ENCODE measurements at places on chromosomes 5 and 9.

DNA sequence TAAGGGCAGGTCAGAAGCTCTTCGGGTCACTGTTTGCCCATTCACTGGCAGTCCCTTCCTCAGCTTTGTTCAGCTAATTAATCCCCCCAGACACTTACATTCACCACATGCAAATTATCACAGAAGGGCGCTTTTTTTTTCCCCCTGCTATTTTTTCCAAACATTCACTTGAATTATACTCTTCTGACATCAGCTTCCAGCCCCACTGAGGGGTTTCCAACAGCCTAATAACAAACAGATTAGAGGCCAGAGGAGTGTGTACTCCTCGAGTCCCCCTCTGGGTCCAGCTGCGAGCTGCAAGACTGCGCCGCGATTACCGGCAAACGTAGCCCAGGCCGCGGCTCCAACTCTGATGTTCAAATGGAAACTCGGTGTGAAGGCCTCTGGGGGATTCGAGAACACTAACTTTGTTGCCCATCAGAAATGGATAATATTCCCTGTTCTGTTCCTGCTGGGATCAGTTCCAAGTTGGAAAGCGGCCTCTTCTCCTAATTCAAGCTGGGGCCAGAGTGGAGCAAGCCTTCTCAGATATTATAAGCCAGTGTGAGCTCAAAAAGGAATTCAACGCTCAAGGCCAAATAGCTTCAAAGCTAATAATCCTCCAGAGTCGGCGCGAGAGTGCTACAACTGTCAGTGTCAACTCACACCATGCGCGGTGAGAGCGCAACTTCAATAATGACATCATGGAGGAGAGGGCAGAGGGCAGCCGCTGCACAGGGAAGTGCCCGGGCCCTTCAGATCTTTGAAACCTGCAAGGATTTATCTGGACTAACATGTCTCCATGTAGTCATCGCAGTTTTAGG is 560.8 kb downstream of the BNC2 start:
- peak; percentile 41 for DNase-seq

GRCh38 chr9:99162759-99163364 is 57.9 kb downstream of the TGFBR1 start:
- no peak for DNase-seq

- no peak for DNase-seq
Observed at GRCh38 chr9:124213396-124213795, 44.4 kb upstream of the NEK6 start.

GRCh38 chr5:10634562-10634961 is 70.7 kb downstream of the ANKRD33B start:
- no peak for DNase-seq

DNA sequence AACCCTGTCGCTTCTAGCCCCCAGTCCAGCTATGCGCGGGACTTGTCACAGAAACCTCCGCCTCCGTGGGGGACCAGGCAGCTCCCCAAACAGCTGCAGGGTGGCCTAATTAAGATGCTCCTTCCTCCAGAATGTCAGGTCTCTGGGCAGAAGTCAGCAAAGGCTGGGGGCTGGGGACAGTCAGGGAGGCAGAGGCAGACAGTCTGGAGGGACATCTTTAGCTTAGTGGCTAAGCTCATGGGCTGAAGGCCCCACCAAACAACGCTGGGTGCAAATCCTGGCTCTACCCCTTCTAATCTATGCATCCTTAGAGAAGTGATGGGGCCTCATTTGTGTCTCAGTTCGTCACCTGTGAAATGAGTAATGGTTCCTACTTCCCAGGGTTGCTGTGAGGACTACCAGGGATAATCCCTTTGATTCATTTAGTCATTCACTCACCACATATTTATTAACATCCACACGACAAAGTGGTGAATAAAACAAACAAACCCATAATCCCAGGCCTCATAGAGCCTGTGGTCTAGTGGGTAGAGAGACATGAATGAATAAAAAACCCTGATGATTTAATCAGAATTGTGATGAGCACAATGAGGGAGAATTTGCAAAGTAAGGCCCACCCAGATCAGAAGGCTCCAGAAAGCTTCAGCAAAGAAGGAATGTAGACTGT is 20.2 kb upstream of the MED27 start:
- no peak for DNase-seq

DNA sequence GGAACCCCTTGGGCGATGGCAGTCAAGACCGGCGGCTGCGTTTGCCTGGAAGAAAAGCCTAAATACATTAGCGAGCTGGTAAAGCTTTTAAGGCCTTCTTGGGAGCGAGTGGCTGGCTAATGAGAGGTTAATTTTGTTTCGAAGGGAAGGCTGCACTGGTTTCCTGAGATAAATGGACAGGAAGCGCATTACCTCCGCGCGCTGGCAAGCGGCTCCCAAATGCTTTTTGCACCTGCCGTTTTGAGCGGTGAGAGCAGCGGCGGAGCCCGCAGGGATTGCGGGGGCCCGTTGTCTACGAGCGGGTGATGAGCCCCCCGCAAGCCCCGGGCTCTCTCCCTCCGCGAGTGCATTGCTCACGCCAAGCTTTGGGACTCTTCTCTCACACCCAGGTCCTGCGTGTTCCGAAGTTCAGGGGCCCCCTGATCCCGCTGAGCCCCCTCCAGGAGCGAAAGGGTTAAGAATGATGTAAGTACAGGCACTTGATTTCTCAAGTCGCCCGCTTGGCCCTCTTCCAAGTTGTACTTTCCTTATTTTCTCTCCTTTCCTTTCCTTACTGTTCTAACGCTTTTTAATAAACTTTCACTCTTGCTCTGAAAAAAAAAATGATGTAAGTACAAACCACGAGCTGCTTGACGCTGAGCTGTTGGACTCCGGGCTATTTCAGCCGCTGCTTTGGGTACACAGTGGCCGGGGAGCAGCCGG is 3.1 kb upstream of the RGMB start:
- DNase-seq, result peak; percentile 25

DNA sequence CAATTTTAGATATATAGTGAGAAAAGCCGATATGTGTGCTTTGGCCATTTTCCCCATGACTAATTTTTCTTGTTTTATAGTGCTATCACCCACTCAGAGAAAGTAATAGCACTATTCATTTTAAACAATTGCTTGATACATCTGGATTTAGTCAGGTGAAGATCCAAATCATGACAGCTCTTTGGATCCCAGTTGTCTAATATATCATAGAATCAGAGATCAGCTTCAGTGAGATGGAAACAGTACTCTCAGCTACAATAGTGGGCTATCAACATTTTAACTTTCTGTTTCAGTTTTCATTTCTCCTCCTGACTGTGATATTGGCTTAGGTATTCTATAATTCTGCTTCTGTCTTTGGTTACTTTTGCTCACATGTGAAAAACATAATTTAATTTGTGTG is 38.7 kb downstream of the VCAN start:
- no peak for DNase-seq

- peak; percentile 25 for DNase-seq
Observed at GRCh38 chr9:75892216-75892911, 1.9 kb downstream of the PCSK5 start.

GRCh38 chr9:125585503-125586171 is 121.4 kb downstream of the MAPKAP1 start:
- no peak for DNase-seq

DNA sequence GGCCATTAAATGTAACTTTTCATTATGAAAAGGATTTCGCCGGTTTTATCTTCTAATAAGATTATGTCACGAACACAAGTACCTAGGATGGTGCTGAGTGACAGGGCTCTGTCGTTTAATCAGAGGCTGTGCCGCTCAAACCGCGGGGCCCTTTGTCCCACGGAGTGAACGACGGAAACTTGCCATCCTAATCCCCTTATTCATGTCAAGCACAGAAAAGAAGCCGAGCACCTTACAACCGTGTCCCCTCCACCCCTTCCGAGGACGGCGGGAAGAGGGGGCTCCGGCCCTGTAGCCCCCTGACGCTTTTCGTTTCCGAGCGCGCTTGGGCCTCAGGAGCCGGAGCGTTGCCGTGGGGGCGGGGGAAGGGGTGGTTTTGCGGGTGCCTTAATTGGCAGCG is 11.2 kb downstream of the LMX1B start:
- no peak for DNase-seq

- DNase-seq, result no peak
Observed at GRCh38 chr5:131389096-131389868, 125.4 kb downstream of the CDC42SE2 start.

GRCh38 chr9:113620377-113621161 is 157.0 kb downstream of the RGS3 start:
- DNase-seq, result peak; percentile 62

GRCh38 chr5:156764176-156764971 is 85.7 kb upstream of the PPP1R2B start:
- no peak for DNase-seq

- DNase-seq, result no peak
Observed at GRCh38 chr9:4997196-4997595, 12.1 kb downstream of the JAK2 start.

DNA sequence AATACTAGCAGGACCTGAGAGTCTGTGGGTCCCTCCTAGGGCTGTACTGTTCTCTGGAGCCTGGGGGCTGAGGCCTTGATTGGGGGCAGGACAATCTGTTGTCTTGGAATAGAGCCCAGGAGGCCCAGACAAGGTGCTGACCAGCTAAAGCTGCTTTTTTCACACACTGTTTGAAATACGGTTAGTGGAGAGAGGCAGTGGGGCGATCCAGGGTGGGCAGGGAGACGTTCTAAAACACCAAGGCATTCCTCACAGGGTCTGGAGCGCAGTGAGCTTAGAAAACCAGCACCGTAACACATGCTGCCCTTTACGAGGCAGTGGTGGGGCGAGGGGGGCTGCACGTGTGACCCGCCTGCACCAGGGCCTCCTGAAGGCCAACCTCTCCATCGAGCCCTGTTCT is 55.1 kb downstream of the EHMT1 start:
- DNase-seq, result no peak

DNA sequence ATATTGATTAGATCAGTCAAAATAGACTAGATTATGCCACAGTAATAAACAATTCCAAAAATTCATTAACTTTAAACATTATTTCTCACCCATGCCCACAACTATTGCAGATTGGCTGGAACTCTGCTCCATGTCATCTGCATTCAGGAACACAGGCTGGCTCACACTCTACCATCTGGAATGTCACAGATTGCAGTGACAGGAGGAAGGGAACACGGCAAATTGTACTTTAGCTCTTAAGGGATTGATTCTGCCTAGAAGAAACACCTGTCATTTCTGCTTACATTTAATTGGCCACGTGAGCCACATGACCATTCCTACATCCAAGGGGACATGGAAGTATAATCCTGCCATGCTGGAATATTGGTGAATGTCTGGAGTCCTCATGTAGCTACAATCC is 54.4 kb downstream of the ATPSCKMT start:
- no peak for DNase-seq

DNA sequence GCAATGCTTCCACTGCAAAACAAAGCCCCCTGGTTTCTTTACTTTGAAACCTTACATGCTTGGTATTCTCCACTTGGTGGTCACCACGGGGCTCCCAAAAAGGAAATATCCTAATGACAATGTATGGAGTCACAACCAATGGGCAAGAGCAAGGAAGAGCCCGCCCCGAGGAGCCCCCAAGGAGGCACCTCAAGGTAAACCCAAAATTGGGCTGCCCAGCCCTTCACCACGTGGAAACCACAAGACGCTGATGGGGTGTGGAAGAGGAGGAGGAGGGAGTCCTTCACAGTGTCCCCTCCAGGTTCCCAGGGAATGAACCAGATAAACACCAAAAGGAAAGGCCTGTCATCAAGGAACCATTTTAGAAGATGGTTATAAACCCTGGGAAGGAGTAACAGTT is 3.8 kb downstream of the ROR2 start:
- no peak for DNase-seq

GRCh38 chr9:127937056-127937387 is 632 bp downstream of the DPM2 start:
- no peak for DNase-seq

- DNase-seq, result no peak
Observed at GRCh38 chr5:74402553-74402952, 238.0 kb downstream of the ENC1 start.

- no peak for DNase-seq
Observed at GRCh38 chr5:88740604-88741185, 142.3 kb downstream of the MEF2C start.

DNA sequence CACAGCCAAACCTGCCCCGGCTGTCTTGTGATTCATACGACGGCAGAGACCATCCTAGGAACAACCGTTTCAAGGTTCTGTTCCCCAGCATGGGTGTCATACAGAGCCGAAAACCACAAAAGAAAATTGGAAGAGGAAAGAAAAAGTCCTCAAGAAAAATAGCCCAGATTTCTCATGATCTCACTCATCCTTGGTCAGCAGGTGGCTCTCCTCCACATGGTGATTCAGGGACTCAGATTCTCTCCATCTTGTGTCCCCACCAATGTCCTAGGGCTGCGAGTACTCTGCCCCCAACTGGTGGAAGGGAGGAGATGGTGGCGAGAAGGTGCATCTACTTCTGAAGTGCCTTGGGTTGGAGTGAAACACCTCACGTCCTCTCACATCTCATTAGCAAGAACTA is 25.6 kb downstream of the PDZD2 start:
- DNase-seq, result no peak
